NCI-H460 (cell line): ENCODE measurements at places on chromosomes 6 and 20.
A peak's percentile ranks its signal among the peaks of the same experiment; 100 is the strongest.

DNA sequence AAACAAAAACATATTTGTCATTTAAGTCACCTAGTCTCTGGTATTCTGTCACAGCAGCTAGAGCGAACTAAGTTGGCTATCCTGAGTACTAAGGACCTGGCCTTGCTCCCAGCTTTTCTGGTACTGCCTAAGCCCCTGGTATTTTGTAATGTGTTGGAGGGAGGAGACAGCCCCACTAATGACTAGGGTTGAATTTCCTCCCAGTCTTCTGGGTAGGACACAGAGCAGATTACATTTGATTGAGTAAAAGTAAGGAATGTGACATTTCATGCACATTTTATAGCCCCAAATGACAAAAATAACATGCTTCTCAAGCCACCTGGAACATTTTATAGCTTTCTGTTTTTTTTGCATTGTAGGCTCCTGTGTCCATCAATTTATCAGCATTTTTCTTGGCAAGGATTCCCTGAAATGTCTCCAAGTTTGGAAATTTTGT, 47.9 kb upstream of the DDR1 start:
- DNase-seq, result no peak

DNA sequence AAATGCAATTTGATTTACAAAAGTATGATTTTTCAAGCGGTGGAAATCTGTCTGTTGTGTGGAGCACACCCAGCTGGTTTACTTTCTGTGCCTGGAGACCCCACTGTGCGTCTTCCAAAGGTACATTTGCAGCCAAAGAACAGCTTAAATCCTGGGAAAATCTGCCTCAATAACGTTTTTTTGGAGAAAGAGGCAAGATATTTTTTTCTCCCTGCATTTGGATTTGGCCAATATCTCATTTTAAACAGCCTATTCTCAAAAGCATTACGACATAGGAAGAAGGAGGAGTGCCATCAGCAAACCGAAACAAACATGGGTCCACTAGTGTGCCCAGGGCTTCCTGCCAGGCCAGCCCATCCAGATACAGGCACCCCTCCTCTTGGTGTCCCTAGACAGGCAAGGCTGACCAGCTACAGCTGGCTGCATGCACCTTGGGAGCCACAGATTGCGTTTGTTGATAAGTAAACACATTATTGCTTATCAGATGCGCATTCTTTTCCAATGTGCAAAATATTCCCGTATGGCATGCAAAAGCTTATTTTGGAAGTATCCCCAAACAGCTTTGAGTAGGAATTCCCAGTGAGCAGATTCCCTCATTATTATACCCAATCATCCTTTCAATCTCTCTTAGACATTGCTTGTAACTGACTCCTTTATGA, 184.5 kb upstream of the MARCKS start:
- DNase-seq, result no peak

DNA sequence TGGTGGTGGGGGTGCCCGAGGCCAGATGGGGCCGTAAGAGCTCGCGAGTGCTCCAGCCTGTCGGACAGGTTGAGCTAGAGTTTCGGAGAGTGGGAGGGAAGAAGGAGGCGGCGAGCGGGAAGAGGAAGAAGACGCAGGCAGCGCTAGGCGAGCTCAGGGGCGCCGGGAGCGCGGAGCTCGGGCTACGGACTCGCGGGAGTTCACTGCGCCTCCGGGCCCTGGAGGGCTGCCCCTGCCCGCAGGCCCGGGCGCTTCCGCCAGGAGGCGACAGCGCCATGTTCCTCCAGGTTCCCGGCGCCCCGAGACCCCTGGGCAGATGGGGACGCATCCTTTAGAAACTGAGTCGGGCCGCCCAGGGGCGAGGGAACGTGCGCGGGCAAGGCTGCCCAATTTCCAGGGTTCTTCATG, 984 bp downstream of the TFAP2C start:
- DNase-seq, result peak; percentile 67

DNA sequence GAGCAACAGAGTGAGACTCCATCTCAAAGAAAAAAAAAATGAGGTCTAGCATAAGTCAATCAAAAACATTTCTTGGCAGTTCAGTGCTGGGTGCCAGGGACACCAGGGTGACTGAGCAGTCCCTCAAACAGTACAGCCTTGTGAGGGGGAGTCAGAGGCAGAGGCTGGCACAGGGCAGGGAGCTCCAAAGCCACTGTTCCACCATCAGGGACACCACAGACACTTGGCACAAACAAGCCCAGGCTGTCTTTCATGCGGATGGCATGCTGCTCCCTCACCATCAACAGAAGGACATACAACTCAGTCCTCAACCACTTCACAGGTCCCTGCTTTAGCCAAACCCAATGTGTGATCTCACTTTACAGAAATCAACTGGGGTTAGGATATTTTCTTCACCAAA, 36.0 kb upstream of the GRM4 start:
- DNase-seq, result no peak

DNA sequence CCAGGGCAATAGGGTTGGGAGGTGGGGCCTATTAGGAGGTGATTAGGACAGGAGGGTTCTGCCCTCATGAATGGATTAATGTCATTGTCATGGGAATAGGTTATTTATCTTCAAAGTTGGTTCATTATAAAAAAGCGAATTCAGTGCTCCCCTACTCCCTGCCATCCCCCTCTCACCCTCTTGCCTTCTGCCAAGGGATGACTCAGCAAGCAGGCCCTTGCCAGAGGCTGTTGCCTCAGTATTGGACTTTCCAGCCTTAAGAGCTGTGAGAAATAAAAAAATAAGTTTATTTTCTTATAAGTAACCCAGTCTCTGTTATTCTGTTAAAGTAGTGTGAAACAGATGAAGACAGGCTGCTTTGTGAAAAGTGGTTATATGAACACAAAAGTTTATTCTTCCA, 381.1 kb upstream of the ZFP64 start:
- no peak for DNase-seq

GRCh38 chr20:60056407-60057122, 98.3 kb downstream of the CDH26 start:
- no peak for DNase-seq

DNA sequence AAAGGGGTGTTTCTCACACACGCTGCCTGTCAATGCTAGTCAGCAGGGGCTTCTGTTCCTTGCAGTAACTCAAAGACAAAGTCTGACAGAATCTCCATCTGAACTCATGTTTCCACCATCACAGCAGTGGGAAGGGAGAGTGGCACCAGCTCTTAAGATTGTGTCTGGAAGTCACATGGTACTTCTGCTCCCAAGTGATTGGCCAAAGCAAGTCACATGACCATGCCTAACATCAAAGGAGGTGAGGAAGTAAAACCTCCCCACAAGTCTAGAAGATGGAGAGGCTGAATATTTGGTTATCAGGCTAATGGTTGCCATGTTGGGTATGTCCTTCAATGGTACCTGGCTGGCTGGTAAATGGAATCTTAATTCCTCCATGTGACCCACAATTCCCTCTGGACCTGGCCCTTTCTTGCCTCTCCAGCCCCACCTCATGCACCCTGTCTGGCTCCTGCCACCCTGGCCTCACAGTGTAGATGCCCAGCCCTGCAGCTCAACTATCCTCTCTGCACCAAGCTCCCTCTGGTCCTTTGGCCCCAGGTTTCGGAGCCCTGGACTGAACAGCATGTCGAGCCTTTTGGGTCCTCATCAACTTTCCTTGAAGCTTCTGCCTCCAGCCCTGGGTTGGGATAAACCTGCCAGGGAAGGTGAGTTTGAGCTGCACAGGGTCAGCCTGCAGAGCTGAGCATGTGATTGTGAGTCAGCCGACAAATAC, 51.0 kb upstream of the PMEPA1 start:
- no peak for DNase-seq

GRCh38 chr6:61586934-61587537, 699.0 kb downstream of the KHDRBS2 start:
- DNase-seq, result no peak

DNA sequence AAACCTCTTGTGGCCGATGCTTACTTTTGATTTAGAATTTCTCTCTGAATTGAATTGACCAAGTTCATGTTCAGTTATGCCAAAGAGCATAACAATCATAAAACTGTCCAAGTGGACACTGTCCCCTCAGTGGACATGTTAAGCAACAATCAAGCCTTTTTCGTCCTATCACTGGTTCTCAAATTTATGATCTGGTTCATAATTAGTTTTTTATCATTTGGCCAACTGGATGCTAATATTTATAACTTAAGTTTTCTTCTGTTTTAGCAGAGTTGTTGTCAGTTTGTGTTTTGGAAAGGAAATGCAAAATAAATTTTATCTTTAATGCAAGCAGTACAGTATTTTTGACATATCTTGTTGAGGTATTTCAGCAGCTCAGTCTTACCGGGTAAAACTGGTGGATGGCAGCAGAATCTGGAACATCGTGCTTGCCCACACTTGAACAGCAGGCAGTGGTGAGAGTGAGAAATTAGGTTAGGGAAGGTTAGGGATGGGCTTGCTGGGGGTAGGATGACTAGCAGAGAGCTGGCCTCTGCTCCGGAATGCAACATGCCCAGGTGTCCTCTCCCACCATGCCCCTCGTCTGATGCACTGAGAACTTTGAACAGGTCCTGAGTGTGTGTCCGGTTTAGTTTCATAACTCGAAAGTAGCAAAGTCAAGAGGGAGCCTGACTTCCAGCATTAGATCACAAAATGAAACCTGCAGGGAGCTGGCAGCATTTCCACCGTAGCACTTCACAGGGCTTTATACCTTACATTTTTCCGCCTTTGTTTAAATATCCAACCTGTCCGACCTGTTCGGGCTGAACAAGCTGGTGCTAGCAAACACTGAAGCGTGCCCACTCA, 93.1 kb downstream of the RREB1 start:
- no peak for DNase-seq

DNA sequence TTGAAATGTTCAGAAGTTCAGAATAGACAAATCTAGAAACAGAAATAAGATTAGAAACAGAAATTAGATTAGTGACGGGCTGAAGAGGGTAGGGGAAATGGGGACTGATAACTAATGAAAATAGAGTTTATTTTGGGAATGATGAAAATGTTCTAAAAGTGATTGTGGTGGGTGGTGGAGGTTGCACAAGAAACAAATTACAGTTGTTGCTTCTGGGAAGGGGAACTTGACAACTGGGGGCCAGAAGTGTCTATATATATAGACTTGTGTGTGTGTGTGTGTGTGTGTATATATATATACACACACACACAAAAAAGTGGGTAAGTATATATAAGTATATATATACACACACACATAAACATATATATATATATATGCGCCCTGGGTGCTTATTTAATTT, 86.5 kb upstream of the RREB1 start:
- DNase-seq, result no peak
